ENCODE measurements at places on chromosomes 1 and 21. TPM values are rescaled to one million over a fixed set of nuclear protein-coding genes. Genes with fewer than 3 reads are reported as not detected.
A peak's percentile ranks its signal among the peaks of the same experiment; 100 is the strongest.

Gene IVL
- 0.16 TPM for total RNA-seq

Gene TOR3A
- total RNA-seq: 14.5 TPM

Gene GCSAML
- total RNA-seq: 0.14 TPM

- DNase-seq: no peak
Measured at GRCh38 chr1:50452700-50453099, 29.5 kb upstream of the DMRTA2 start.

- DNase-seq: peak; percentile 7
Measured at GRCh38 chr1:207752456-207752998, 673 bp downstream of the CD46 start.

DNA sequence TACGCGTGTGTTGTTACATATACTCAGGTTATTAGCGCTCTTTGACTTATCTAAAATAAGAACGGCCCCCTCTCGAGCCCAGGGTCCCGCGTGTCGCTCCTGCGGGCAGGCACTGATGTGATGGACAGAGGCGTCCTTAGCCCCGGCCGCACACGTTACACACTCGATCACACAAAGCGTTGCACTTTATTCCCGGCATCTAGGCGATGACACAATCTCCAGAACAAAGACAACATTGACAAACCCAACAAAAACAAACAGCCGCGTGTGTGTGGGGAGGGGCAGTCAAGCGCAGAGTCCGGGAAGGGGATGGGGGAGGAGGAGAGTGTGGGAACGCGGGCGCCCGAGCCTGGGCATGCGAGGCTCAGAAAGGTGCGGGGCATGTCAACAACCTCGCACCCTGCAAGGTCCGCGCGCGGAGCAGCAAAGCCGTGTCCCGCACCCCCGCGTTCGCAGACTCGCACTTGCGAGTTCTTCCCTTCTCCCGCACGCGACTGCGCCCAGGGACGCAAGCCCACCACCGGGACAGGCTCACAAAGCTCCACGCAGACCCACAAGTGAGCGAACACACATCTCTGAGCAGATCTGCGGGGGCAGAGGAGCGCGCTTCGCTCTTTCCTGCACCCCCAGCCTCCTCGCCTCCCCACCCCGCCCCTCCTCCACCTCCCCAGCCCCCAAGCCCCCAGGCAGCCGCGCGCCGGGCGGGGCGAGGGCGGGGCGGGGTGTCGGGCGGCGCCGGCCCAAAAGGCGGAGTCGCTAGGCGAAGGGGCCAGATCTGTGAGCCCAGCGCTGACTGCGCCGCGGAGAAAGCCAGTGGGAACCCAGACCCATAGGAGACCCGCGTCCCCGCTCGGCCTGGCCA is at the start of gene EFNA1:
Gene EFNA1 (plus strand): TSS at position 772 of the 862 bp plus-strand sequence. CDS start 102 bp downstream, outside the sequence.
- peak; percentile 36 for DNase-seq

DNA sequence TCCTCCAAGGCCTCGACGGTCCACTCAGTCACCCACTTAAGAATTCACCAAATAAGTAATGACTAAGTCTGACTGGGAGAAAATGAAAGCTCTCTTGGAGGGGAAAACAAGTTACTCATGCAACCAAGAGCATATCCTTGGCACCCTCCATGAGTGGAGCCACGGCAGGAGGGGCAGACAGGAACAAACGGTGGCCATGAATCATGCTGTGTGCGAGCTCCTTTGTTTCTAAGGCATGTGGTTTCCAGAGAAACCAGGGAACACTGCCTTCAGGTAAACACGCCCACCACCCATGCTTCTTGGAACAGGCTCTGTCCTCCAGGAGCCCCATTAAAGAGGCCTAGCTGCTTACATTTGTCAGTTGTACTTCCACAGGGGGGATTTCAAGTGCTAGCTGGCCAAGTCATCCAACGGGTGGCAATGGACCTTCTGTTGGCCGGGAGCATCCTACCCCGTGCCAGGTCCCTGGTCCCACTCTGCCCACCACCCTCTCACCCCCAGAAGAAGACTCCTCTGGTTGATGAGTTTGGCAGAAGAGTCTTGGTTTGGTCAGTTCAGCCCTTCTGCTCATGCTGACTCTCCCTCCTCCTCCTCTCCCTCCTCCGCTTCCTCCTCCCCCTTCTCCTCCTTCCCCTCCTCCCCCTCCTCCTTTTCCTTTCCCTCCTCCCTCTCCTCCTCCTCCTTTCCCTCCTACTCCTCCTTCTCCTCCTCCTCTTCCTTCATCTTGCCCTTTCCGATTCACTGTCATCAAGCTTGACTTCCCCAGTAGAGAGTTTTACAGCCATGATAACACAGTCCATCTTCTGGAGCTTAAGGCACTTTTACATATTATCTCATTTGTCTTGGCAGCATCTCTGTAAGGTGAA is 107.6 kb downstream of the CCDC185 start:
- DNase-seq: peak; percentile 99

Gene ACTN2
- total RNA-seq: 0.99 TPM

DNA sequence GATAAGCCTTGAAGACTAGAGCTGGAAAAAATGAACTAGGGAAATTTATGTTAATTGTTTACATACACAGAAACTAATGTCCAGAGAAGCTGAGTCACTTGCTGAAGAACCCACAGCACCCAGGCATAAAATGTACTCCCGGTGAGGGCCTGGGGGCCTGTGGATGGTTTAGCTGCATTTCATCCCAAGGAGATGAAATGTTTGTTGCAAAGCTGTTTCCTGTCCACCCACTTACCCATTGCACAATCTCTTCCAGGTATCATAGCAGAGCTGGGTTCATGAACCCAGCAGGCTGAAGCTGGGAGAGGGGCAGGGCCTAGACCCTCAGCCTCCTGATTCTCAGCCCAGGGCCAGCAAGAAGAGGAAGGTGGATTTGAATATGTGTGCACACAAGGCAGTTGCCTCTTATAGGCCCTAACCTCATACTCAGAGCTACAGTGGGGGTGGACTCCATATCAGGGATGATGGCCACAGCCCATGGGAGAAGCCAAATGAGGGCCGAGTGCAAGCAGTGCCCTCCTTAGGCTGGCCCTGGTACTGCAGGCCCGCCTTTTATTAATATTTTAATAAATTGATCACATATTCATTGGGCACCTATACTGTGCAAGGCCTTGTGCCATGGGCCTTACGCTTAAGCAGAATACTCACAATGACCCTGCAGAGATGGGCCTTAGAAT is 110.8 kb downstream of the LACTBL1 start:
- peak; percentile 63 for DNase-seq

GRCh38 chr1:17837233-17838030 is 82.3 kb downstream of the ACTL8 start:
- no peak for DNase-seq

- DNase-seq: peak; percentile 60
Measured at GRCh38 chr1:199855580-199855979, 171.9 kb upstream of the NR5A2 start.

Gene SPATA21
- not detected for total RNA-seq

GRCh38 chr1:53862507-53862906 is 24.4 kb upstream of the NDC1 start:
- DNase-seq: no peak

DNA sequence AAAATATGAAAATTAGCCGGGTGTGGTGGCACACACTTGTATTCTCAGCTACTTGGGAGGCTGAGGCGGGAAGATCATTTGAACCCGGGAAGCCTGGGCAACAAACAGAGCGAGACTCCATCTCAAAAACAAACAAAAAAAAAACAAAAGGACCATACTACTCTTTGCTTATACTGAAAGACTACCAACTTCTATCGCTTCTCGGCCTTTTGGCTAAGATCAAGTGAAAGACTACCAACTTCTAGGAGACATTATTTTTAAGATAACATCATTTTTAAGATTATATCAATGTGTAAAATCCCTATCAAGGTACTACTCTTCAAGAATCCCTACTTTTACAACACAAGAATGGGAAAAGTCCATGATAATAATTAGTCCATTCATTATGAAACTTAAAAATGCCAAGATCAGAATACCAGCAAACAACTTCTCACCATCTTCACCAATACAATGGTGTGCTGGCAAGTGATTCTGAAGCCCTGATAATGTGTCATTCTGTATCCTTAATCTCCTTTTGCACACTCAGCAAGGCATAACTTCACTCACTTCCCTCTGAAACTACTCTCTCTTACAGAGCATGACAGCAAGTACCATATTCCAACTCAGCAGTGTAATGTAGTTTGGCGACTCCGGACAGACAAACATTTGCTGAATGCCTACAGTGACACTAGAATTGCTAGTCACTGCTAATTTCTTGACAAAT is 1.7 kb downstream of the PTP4A2 start:
- DNase-seq: no peak

DNA sequence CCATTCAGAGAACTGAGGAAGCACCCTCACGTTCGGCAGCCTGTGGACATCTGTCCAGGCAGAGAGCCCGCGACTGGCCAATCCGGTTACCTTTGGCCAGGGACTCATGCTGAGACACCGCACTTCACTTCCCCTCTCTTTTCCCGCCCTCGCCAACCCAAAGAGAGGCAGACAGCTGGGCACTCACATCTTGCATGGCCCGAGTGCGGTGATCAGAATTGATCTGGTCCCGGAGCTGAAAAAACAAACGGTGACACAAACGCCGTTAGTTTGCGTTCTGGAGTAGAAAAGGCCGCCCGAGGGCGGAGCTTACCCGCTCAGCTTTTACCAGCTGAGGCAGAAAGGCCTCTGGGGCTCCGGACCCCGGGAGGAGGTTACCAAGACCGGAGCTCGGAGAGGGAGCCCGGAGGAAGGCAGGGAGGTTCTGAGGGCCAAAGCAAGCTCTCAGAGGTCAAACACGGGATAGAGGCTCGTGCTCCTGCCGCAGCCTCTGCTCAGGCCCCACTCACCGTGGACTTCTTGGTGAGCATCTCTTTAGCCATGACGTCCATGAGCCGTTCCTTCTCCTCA is 376 bp downstream of the SF3A3 start:
- peak; percentile 32 for DNase-seq

GRCh38 chr1:2887941-2888855 is 86.7 kb upstream of the TTC34 start:
- no peak for DNase-seq

- no peak for DNase-seq
Measured at GRCh38 chr1:27634985-27635367, at the start of gene FGR. TSS of gene FGR (minus strand) at chr1:27635185. CDS start at chr1:27623916, 11,269 bp downstream.

GRCh38 chr1:161009602-161010211 is 11.2 kb downstream of the F11R start:
- DNase-seq: no peak

GRCh38 chr1:62131093-62131725 is 63.4 kb upstream of the L1TD1 start:
- peak; percentile 36 for DNase-seq

Gene F13B
- total RNA-seq: not detected

GRCh38 chr1:150561254-150561973 is 12.2 kb downstream of the ADAMTSL4 start:
- peak; percentile 98 for DNase-seq

GRCh38 chr1:94036730-94037129 is 84.2 kb downstream of the ABCA4 start:
- DNase-seq: peak; percentile 70

GRCh38 chr1:228866468-228866867 is 131.2 kb downstream of the RHOU start:
- DNase-seq: no peak

Gene HNRNPCL4
- not detected for total RNA-seq

Gene ASCL5
- not detected for total RNA-seq

Gene GJC2
- total RNA-seq: 1.4 TPM

DNA sequence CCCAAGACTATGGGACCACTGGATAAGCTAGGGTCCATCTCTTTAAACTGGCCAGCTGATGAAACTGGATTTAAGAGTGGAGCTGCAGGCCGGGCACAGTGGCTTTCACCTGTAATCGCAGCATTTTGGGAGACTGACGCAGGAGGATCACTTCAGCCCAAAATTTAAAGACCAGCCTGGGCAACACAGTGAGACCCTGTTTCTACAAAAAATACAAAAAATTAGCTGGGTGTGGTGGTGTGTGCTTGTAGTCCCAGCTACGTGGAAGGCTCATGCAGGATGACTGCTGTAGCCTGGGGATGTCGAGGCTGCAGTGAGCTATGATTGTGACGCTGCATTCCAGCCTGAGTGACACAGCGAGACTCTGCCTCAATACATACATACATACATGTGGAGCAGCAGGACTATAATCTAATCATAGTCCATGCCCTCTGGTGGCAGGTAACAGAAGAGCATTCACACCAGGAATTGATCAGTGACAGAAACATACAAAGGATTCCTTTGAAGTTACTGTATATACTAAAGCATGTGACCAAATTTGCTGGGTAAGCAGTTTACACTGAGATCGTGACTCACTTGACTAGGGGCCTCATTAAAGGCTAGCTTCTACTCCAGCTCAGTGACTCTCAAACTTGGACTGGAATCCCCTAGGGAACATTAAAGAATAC is 101.5 kb upstream of the SLFNL1 start:
- peak; percentile 81 for DNase-seq

DNA sequence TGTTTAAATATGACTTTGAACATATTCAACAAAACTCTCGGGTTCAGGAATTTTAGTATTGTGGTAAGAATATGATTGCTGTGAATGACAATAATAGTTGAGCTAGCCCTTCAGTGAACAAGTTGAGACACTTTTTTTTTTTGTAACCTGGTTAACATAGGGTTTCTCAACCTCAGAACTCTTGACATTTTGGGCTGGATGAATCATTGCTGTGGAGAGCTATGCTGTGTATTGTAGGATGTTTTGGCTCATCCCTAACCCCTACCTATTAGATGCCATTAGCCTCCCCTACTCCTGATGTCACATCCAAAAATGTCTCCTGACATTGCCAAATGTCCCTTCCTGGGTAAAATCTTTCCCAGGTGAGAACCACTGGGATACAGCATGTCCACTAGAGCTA is 113.7 kb downstream of the RUNX1 start:
- DNase-seq: no peak

GRCh38 chr1:30302858-30303257 is 420.5 kb downstream of the MATN1 start:
- no peak for DNase-seq

DNA sequence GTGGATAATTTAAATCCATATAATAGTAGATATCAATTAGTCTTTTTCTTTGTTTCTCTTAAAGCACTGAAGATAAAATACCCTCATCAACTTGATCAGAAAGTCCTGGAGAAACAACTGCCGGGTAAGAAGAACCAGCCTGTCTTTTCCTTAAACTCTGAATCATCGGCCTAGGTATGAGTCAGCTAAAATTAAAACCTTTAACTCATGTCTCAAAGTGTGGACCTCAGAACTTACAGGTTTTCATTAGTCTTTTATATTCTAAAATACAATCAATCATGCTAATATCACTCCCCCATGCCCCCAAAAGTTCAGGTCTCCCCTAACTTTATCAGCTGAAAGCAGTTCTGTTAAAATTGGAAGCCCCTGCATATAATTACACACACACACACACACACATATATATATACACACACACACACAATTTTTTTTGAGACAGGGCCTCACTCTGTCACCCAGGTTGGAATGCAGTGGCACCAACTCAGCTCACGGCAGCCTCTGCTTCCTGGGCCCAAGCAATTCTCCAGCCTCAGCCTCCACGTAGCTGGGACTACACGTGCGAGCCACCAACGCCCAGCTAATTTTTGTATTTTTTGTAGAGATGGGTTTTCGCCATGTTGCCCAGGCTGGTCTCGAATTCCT is 61.3 kb downstream of the B3GALNT2 start:
- DNase-seq: peak; percentile 76

Gene CRP
- total RNA-seq: not detected
